ENCODE measurements at places on chromosomes 5 and 9.
A peak's percentile ranks its signal among the peaks of the same experiment; 100 is the strongest.

DNA sequence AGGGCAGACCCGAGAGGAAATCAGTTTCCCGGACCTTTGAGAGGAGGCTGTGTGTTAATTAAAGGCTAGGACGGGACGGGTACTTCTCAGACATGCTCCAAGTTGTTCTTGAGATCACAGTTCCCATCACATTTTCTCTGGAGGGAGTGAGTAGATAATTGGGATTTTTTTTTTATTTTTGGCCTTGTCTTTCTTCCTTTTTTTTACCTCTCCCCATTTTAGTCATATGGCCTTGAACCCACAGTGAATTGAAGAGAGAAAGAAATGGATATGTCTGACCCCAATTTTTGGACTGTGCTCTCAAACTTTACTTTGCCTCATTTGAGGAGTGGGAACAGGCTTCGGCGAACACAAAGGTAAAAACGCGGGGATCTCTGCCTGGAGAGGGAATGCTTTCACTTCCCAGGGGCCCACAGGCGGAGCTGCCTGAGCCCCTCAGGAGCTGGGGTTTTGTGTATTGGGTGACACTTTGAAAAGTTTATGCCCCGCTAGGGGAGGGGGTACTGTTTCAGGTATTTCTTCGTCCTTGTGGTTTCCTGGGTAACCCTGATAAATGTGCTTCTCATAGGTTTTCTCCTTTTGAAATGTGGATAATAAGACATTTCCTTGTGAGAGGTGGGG is 191.8 kb downstream of the CD180 start:
- DNase-seq = no peak

DNA sequence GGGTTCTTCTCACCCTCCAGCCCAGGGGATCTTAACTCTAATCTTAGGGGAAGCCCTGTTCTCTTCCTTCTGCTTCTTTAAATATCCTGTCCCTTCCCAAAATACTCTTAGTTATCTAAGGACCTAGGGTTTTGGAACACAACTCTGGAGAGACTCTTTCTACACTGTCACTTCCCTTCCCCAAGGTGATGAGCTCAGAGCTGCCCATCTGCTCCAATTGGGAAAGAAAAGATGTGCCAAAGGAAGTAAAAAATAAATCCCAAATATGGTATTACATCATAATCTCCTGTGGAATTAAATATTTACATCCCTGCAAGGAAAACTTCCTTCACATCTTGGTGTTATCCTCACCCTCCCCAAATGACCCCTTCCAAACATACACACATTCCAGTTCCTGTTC is 291.2 kb downstream of the EPB41L4A start:
- no peak for DNase-seq

DNA sequence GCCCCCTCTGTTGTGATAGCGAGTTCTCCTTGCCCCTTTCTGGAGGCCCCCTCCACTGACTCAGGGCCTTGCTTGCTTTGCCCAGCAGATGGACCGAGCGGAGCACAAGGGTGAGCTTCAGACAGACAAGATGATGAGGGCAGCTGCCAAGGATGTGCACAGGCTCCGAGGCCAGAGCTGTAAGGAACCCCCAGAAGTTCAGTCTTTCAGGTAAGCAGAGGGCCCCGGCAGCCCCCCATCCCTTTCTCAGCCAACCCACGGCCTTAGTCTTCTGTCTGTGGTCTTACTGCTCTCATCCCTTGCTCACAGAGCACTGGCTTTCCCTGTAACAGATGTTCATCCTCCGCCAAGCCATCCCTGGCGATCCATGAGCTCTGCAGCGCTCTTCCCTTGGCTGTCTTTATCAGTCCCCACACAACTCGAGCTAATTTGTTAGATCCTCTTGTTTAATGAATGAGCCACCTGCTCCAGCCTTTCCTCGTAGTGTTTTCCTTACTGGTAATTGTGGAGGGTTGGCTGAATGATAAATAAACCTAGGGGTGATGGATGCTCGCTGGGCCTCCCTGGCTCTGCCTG is 18.4 kb upstream of the RARS1 start:
- peak; percentile 68 for DNase-seq

DNA sequence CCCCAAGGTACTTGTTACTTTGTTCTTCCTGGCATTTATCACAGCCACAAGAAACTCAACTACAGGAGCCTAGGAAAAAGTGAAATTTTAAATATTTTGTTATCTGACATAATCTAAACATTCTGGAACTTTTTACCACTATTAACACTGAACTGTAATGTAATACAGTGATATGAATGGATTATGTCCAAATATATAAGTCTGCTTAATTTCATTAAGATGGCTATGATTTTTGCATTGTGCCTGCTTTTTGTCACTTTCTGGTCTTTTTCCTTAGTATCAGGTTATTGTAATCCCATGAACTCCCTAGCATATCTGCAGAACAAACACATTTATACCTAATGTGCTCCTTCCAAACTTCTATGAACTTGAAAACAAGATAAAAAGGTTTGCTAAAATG is 35.8 kb downstream of the PJA2 start:
- DNase-seq = no peak

- DNase-seq = peak; percentile 64
Measured at GRCh38 chr9:29830821-29831220, 2257.5 kb upstream of the C9orf72 start.

DNA sequence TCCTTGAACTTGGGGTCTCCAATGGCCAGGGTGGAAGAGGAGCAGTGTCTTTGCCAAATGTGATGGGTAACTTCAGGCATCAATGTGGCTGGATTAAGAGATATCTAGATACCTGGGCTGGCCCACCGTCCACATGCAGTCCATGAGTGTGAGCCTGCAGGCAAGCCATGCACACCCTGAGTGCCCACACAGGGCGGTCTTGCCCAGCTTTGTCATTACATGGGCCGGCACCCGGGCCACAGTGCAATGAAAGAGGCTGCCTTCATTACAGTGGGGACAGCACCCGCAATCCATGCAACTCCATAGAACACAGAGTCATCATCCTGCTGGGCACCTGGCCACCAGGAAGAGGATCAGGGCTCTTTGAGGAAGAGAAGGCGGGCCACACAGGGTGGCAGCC is 263.8 kb upstream of the IRX1 start:
- DNase-seq = no peak

GRCh38 chr5:5586721-5587120 is 164.2 kb downstream of the ICE1 start:
- DNase-seq = no peak

DNA sequence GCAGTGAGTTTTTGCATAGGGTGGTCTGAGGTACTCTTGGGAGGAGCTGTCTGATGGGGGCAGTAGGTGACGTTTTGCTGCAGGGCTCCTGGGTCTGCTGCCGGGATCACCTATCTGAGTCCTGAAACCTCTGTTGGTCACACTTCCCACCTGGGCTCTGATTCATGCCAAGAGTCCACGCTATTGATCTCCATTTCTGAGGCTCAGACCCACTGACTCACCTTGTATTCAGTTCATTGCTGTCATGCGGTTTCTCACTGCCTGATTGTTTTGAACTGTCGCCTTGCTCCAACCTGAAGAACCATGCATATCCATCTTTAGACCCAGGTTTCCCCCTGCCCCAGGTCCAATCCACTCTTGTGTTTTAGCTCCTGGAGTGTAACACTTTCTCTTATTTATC is 101.3 kb downstream of the NPR3 start:
- no peak for DNase-seq

DNA sequence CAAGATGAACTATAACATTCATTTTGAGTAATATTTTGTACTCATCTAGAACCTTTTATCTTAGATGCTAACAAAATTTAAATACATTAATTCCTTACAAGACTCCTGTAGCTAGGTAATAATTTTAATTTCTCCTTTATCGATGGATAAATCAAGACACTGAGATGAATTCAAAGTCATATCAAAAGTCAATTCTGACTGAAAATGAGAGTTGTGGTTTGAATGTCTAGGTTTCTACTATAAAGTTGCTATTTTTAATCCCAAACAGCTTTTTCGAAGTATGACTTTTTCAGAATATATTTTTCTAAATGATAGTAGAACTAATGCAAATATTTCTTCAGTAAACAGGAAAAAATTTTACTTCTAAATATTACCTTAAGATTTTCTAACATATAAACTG is 491.7 kb upstream of the FAM174A start:
- no peak for DNase-seq

- DNase-seq = no peak
Measured at GRCh38 chr5:76804266-76804665, 14.6 kb upstream of the F2RL1 start.

DNA sequence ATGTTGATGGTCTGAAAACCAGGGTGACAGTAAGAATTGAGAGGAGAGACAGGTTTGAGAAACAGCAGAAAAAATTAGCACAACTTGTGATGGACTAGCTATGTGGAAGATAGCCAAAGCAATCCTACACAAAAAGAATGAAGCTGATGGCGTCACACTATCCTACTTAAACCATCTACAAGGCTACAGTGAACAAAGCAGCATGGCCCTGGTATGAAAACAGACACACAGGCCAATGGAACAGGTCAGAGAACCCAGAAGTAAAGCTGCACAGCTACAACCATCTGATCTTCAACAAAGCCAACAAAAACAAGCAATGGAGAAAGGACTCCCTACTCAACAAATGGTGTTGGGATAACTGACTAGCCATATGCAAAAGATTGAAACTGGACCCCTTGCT is 7.5 kb upstream of the UBE2R2 start:
- no peak for DNase-seq

- DNase-seq = no peak
Measured at GRCh38 chr9:136401173-136401922, 1.4 kb upstream of the SNAPC4 start.

- no peak for DNase-seq
Measured at GRCh38 chr9:78235256-78235761, 566 bp upstream of the CEP78 start.

DNA sequence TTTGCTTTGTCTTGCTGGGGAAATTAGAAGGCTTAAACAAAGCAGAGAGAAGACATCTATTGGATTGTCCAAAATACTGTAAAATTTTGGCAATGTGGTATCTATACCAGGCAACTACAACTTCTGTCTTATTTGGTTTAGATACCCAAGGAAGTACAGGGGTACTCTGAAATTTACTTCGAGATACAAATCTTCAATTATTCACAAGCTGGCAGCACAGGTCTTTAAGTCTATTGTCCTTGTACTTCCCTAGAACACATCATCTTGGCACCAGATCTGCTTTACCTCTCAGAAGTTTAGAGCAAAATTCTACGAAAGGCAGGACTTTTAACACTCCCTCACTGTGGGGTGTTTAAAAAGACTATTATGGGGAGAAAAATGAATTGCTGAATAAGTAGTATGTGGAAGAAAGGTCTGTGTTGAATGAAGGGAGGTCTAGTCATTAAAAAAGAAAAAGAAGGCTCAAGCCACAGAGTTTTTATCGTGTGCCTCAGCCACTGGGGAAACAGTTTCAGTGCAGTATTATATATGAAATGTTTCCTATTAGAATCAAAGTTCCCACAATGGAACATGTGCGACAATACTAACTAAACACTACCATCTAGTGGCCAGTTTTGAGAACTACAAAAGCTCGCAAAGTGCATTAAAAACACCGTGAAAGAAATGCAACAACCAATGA is 93.7 kb downstream of the PDE4D start:
- peak; percentile 72 for DNase-seq

DNA sequence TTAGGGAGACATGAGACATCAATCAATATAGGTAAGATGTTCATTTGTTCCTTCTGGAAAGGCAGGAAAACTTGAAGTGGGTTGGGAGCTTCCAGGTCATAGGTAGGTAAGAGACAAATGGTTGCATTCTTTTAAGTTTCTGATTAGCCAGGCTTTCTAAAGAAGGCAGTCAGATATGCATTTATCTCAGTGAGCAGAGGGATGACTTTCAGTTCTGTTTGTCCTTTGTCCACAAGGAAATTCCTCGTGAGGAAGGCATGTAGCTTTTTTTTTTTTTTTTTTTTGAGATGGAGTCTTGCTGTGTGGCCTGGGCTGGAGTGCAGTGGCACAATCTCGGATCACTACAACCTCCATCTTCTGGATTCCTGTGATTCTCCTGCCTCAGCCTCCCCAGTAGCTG is 155.3 kb upstream of the ABCA1 start:
- no peak for DNase-seq

DNA sequence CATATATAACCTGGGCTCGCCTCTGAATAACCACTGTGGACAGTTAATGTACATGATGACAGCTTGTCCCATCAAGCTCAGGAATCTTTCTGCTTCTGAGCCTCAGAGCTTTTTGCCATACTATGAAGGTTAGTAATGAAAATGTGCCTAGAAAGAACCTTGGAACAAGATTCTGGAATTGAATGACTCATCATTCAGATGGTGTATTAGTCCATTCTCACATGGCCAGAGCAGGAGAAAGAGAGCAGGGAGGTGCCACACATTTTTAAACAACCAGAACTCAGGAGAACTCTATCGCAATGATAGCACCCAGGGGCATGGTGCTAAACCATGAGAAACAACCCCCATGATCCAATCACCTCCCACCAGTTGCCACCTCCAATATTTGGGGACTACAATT is 542.1 kb downstream of the PRR16 start:
- no peak for DNase-seq

DNA sequence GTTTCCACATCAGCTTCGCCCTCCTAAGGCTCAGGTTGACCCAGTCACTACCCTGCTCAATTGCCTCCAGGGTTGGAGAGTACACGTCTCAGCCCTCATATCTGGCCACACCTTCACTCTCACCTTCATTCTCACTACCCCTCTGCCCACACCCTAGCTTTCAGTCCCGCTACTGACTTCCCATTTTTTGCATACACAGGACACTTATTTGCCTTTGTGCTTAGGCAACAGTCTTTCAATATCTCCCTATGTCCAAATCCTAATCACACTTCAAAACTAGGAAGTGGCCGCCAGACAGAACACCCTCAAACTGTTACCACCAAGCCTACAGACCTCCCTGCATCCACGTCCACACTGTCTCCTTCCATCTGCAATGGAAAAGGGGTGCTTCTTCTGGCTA is 10.9 kb downstream of the MCTP1 start:
- no peak for DNase-seq

GRCh38 chr9:34374905-34375552 is 1.7 kb downstream of the MYORG start:
- no peak for DNase-seq

DNA sequence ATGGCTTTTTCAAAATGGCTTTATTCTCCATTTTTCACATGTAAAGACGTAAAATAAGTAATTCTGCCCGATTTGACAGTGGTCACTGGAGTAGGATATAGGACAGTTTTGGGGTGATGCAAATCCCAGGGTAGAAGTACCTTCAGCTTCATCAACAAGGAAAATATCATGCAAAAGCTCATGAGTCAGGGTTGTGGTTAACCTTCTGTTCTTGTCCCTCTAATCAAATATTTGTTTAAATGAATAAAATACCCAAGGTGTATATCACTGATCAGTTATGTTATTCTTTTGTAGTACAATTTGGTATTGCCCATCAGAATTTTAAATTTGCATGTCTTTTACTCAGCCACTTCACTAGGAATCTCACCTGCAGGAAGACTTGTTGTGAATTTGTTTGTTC is 40.0 kb downstream of the FBXL7 start:
- DNase-seq = no peak

DNA sequence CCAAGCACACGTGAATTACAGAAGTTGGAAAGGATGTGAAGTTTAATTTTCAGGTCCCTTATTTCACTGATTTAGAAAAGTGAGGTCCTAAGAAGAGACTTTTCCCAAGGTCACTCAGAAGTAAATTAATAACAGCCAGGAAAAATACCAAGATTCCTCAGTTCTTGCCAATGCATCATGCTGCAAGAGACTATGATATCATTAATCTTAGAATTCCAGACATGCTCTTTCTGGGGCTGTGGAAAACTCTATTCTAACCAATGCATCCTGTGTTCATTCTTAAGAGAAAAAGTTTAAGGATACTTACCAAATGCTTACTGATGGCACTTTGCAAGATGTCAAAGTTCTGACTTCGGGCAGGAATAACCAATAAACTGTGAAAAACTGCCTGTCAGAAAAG is 42.8 kb downstream of the TEX10 start:
- DNase-seq = no peak
